ENCODE measurements at places on chromosomes 16 and 17.
A peak's percentile ranks its signal among the peaks of the same experiment; 100 is the strongest.

DNA sequence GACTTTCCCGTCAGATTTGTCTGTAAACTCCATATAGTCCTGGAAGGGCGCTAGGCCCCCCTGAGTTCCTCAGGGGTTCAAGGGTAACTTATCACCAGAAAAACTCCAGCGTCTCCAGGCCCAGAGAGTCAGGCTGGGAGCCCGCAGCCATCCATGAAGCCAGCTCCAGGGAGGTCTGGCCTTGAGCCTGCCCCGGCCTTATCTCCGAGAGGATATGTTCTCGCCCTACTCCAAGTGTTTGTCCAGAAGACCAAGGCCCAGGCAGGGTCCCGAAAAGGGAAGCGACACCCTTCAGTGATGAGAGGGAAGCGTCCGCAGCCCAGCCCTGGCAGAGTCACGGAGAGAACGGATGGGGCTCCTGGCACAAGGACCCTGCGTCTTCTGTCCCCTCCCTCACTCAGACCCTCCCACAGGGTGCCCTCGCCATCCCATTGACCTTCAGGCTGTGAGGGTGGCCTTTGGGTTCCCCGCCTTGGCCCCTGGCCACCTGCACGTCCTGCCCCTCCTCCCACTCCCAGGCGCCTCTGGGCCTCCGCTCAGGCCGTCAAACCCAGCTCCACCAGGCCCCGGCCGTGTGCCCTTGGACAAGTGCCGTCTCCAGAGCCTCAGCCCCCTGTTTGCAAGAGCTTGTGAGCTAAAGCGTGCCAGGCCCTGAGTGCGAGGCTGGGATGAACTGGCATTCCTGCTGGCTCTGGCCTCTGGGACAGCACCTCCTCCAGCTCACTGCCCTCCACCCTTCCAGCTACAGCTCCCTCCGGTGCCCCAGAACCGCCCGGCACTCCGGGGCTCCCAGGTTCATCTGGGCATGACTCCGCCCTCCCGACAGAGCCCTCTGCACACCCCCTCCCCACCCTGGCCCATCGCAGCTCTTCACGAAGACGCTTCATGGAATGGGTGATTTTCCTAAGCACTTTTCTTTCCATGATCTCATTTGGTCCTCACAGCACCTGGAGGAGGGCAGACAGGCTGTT lies 83.4 kb downstream of the ZDHHC7 start:
- no peak for DNase-seq

GRCh38 chr17:81285179-81285878 lies 9.8 kb downstream of the SLC38A10 start:
- DNase-seq = peak; percentile 30

GRCh38 chr16:58435779-58436178 lies 43.5 kb downstream of the GINS3 start:
- DNase-seq = no peak

- DNase-seq = no peak
Observed at GRCh38 chr17:29016345-29017210, 10.7 kb upstream of the SEZ6 start.

DNA sequence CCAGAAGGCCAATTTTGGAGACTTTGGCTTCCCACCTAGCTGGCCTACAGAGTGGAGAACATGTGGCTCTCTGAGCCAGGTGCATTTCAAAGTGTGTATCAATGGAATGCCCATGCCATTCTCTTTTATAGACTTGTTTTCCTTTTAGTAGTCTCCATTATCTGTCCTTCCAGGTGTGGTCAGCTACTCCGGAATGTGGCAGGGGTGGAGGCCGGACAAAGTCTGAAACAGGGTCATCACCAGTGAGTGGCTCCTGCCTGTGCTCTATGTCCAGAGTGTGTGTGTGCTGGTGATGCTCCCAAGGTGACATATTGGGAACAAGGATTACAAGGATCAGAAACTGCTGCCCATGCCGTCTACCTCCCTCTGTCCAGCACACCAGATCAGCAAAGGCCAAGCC lies 3.8 kb upstream of the TMEM220 start:
- DNase-seq = no peak

GRCh38 chr16:50088302-50088701 lies 22.5 kb downstream of the HEATR3 start:
- DNase-seq = no peak

- no peak for DNase-seq
Observed at GRCh38 chr16:56936491-56936890, 4.5 kb downstream of the HERPUD1 start.

- no peak for DNase-seq
Observed at GRCh38 chr16:88116121-88116520, 164.9 kb downstream of the BANP start.

GRCh38 chr16:9016824-9017223 lies 53.1 kb upstream of the USP7 start:
- DNase-seq = no peak

DNA sequence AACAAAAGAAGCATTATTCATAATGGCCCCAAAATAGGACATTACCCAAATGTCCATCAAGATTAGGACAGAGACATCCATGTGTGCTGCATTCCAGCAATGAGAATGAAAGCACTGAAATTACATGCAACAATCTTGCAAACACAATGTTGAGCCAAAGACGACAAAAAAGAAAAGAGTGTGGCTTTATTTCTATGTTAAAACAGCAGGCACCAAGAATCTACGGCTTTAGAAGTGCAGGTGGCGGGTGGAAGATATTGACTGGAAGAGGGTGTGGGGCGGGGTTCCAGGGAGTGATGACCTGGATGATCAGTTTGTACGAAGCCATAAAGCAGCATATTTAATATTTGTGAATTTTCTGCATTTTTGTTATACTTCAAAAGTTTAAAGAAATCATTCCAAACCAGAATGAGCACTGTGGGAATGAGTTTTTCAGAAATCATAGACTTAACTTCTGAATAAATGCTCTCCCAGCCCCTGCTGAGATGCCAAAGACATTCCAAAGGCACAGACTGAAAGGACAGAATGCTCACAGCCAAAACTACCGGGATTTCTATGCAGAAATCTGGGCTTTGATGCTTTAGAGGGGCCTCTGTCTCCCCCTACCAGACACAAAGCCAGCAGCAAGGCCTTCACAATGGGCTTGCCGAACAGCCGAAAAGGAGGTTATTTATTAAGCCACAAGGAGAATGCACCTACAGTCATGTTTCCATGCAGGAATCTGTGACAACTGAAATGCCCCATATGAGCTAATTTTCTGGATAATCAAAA lies 361.6 kb downstream of the GRIN2A start:
- no peak for DNase-seq

GRCh38 chr17:7146115-7146514 lies 31.5 kb upstream of the ASGR2 start:
- no peak for DNase-seq

DNA sequence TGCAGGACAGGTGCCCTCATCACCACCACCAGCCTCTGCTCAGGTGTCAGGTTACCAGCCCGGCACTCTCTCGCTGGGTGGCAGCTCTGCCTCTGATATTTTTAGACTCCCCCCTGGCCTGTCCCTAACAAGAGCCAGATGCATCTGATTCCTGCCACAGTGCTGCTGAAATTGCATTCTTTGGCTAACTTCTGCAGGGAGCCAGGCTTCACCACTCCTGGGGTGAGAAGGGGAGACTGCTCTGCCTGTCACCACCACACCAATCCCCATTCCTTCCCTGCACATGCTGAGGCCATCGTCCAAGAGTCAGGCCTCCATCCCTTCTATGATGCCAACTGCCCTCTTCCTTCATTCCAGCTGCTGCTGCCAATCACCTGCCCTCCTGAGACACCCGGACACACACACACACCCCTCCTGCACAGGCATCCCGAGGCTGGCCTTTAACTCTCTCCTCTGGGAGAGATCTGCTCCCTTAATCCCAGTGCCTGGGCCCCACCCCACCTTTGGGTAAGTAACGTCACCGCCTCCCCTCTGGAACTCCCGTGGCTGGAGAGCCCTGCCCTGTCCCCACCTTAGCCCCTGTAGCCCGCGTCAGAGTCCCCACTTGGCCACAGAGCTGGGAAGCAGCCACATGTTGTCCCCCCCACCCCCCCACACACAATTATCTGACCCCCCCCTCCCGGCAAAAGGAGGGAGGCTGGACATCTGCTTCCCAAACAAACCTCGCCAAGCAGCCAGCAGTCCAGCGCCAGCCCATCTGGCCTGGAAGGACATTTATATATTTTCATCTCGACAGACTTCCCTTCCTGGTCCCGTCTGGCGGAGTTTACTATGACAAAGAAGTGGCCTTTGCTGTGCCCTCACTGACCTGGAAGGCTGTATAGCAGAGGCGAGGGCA lies 2.8 kb downstream of the EMP2 start:
- no peak for DNase-seq

GRCh38 chr17:77596491-77597417 lies 361.7 kb upstream of the TNRC6C start:
- DNase-seq = no peak

DNA sequence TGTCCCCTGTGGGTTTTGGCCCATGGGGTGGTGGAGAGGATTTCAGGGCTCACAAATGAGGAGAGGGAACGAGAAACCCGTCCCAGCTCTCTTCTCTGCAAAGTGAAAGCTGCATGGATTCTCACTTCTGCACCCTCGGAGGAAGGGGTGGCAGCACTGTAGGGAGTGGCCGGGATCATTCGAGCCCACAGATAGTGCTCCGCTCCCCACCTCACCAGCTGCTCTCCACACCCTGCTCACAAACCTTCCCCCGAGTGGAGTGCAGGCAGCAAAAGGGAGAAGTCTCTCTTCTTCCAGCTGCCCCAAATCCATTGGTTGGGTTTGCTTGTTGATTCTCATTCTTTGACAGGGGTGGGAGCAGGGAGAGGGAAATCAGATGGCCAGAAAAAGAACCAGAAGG lies 20.1 kb downstream of the STAT5A start:
- no peak for DNase-seq

GRCh38 chr17:48477221-48477620 lies 47.2 kb upstream of the SKAP1 start:
- DNase-seq = no peak

DNA sequence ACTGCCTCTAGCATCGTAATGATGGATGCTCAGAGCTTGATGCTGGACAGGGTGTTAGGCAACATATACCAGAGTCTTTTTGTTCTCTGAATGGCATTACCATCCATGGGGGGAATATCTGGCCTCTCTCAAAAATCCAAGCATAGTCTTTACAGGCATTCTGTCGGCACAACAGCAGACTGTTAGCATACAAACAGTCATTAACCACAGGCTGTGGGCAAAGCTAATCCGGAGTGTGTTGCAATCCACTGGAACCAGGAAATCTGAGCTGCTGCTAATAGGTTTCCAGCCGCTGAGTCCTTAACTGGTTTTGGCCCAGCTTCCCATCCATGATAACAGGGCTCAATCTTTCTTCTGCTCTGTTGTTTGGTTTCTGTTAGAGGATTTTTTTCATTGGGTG lies 371.9 kb downstream of the HS3ST3B1 start:
- no peak for DNase-seq

DNA sequence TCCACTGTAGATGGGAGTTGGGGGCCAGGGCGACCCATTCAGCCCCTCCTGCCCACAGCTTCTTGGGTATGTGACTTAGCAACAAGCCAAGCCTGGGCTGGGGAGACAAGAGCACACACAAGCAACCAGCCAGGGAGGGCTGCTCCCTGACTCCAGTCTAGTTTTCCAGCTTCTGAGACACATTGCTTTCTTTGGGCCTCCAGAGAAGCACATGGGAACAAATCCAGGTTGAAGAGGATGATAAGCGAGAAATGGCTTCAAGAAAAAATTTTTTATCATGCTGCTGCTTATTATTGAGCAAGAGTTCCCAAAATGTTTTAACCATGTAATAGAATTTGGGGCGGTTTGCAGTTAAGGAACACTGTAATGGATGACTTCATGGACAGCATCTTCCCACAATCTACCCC lies 173.7 kb downstream of the SOX9 start:
- no peak for DNase-seq

GRCh38 chr17:36464765-36465088 lies 21.8 kb upstream of the ZNHIT3 start:
- no peak for DNase-seq

DNA sequence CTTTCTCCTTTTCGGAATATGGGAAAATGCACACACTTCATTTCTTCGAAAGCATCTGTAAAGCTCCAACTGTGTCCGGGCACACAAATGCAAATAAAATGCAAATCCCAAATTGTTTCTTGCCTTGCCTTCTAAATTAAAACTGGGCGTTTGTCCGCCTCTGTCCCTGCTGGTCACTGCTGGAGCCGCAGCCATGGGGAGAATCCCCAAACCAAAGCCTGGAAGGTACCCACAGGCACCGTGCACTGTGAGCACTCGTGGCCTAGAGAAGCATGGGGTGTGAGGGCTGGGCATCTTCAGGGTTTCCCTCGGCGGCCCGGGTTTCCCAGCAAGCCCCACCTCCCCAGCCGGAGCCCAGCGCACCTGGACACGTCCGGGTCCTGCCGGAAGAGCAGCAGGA lies 2.9 kb downstream of the SLC47A2 start:
- DNase-seq = no peak

GRCh38 chr16:67935402-67936123 lies 1.1 kb downstream of the PSMB10 start:
- DNase-seq = peak; percentile 83

- no peak for DNase-seq
Observed at GRCh38 chr16:64841071-64841470, 280.8 kb downstream of the CDH11 start.

GRCh38 chr16:495127-495748 lies 32.3 kb upstream of the CAPN15 start:
- DNase-seq = no peak

- DNase-seq = no peak
Observed at GRCh38 chr16:65867276-65867960, 499.1 kb upstream of the CDH5 start.

DNA sequence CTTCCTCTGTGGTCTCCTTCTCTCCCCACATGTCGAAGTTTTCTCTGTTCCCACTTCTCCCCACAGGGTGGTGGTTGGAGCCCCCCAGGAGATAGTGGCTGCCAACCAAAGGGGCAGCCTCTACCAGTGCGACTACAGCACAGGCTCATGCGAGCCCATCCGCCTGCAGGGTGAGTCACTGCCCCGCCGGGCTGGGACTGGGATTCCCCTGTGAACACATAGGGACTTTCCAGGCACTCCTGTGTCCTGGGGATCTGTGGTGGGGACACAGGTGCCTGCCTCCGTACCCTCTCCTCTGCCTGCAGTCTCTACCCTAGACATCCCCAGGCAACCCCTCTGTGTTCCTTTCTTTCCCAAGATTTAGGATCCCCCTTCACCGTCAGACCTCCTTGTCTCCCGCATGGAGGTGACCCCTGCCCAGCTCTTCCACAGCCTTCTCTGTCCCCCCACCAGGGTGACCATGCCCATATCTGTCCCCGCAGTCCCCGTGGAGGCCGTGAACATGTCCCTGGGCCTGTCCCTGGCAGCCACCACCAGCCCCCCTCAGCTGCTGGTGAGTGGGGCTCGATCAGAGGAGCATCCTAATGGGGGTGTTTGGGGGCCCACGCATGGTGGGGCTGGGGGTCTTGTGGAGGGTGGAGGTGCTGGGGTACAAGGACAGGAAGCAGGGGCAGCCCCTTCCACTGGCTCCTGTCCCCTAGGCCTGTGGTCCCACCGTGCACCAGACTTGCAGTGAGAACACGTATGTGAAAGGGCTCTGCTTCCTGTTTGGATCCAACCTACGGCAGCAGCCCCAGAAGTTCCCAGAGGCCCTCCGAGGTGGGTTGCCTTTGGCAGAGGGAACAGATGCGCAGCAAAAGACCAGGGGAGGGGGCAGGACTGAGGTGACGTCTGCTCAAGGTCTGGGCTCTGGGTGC lies 5.8 kb downstream of the ITGAM start:
- DNase-seq = peak; percentile 16

GRCh38 chr17:55246583-55246982 lies 18.2 kb upstream of the HLF start:
- no peak for DNase-seq

Measured in stimulated activated CD4-positive, alpha-beta T cell treated with anti-CD3 and anti-CD28 coated beads, TNF-alpha, amount 100 ng/mL, for 1 hour (primary cell).